ENCODE measurements at places on chromosomes 16 and 17.

- peak; percentile 21 for DNase-seq
Measured at GRCh38 chr16:8905795-8906591, 23.8 kb downstream of the LITAFD start.

GRCh38 chr16:23232806-23233205 is 50.3 kb downstream of the SCNN1G start:
- peak; percentile 7 for DNase-seq

DNA sequence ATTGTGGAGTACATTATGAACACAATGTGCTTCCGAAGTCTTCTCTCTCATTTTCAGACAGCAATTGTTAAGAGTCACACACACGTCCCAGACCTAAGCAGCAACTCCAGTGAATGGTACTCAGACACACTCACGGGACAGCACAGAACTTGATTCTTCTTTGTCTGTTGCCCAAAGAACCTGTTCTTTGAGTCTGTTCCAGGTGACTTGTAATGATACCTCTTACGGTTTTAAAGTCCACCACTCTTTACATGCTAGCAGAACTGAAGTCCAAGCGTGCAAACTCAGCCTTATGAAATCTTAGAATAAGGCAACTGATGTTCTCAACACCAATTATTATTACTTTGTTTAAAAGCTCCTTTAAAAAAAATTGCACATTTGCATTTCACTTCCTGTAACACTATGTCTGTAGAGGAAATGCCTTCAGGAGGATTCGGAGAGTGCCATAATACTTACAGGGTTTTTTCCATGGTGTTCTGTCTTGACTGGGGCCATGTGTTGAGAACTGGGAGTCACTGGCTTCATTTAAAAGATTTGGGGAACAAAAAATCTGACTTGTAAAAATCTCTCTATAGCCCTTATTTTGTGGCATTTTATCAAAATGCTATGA is 48.1 kb downstream of the MARF1 start:
- no peak for DNase-seq

- no peak for DNase-seq
Measured at GRCh38 chr17:80164185-80164584, 5.6 kb upstream of the CARD14 start.

DNA sequence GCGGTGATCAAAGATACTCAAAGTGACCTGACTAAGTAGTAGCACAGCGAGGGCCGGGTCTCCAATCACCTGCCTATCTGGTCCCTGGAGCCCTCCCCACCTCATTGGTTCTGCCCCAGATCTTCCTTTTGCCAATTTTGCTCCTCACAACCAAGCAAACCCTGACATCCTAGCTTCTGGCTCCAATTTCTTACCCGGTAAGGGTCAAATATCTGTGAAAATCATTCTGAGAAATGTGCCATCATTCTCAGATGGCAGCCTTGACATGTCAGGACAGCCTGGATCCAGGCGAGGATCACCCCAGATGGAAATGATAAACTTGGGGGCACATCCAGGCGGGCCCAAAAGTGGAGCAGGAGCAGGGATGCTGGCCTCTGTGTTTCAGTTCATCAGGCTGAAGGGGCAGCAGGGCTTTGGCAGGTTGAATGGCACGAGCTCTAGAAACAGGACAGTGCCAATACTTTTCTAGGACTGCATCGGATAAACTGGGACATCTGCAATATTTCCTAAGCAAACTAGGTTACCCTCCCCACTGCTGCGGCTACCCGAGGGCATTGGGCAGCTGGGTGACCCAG is 83.9 kb downstream of the SHISA6 start:
- no peak for DNase-seq

DNA sequence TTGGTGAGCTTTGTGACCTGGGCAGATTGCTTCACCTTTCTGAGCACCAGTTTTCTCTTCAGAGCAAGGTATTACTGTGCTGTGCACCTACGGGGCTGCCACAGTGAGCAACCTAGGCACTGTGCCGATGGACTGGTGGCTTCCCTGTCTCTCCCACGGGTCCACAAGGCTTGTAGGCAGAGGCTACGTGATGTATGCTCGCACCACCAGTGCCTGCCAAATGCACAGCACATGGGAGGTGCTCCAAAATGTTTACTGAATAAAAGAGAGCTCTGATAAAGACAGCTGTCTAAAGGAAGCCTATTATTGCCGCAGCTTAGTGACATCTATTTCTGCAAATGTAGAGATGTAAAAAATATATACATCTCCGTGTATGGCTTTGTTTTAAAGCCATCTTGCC is 139.2 kb downstream of the CDK5R1 start:
- DNase-seq: no peak

DNA sequence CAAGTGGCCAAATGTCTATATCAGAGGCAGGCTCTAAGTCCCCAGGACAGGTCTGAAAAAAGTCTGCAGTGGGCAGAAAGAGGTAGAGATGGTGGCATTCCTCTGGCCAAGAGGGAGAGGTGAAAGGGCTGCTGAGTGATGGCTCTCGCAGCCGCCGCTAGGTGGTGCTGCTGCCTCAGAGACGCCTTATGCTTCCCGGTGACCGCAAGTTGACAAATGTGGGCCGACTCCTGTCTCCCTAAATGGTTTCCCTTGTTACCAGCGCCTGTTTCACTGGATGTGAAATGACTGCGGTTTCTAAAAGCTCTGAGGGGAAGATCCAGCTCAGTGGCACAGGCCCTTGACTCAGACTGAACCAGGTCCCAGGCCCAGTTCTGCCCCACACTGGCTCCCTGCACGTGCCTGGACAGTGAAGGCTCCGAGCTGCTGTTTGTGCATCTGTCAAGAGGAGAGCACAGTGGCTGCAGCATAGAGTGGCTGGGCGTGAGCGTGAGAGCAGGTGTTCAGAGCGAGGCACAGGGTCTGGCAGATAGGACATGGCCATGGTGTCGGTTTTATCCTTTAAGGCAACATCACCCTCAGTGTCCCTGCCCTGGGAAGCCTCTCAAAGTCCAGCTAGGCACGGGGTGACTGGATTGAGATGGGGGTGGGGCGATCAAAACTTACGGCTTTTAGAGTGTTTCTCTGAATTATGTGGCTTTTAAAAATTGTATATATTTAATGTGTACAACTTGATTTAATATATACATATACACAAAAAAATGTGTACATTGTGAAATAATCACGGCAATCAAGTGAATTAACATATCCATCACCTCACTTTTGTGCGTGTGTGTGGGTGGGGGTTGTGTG is 19.9 kb downstream of the CLEC16A start:
- peak; percentile 82 for DNase-seq

GRCh38 chr17:49132699-49133364 is at the start of gene B4GALNT2:
B4GALNT2 (plus strand) TSS chr17:49132769; CDS start chr17:49132793, 24 bp downstream.
- no peak for DNase-seq

GRCh38 chr17:76492123-76492988 is 8.9 kb downstream of the RHBDF2 start:
- no peak for DNase-seq

- no peak for DNase-seq
Measured at GRCh38 chr17:2028234-2028614, 1.7 kb upstream of the DPH1 start.

- DNase-seq: no peak
Measured at GRCh38 chr16:27240948-27241531, 27.5 kb downstream of the NSMCE1 start.

- peak; percentile 98 for DNase-seq
Measured at GRCh38 chr16:30922960-30923535, 324 bp upstream of the FBXL19 start.

DNA sequence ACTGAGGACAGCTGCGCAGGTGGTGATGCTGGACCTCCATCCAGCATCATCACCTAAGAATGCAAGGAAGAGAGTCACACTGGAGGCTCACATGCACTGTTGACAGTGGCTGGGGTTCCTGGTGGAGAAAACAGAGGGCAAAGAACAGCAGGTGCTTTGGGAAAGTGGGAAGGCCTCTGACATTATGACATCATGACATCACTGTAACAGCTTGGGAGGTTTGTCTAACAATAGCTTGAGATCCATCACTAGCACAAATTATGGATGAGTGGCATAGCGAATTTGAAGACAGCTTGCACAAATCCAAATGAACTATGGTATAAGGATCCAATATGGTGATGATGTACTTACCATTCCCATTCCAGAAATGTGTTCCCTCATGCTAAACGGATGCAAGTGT is 226.5 kb upstream of the MPHOSPH6 start:
- no peak for DNase-seq

DNA sequence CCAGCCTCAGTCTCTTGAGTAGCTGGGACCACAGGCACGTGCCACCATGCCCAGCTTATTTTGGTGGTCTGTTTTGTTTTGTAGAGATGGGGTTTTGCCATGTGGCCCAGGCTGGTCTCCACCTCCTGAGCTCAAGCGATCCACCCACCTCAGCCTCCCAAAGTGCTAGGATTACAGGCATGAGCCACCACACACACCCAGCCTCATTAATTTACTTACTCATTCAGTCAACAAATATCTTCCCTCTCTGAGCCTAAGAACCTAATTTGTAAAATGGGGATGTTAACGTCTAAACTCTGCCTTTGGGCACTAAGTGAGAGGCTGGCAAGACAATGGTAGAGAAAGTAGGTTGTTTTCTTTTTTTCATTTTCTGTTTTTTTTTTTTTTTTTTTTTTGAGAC is 22.6 kb downstream of the SRCIN1 start:
- no peak for DNase-seq

DNA sequence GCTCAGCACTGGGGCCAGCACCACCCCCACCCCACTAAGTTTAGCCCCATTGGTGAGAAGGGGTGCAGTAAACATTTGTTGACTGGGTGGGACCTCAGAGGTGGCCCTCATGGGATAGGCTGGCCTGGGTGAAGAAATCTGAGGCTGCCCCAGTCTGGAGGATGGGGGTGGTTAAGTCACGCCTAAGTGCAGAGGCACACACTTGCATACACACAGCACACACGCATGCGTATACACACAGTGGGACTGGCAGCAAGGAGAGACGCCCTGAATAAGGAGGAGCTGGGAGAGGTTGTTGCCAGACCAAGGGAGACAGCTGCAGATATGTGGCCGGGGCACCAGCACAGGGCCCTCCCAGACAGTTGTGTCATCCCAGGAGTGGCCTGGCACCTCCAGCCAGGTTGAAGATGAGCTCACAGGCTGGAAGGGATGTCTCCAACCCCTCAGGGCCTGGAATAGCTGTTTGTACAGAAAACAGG is 3.0 kb upstream of the BCAR1 start:
- peak; percentile 20 for DNase-seq

- no peak for DNase-seq
Measured at GRCh38 chr17:9272501-9273200, 251.3 kb downstream of the NTN1 start.

DNA sequence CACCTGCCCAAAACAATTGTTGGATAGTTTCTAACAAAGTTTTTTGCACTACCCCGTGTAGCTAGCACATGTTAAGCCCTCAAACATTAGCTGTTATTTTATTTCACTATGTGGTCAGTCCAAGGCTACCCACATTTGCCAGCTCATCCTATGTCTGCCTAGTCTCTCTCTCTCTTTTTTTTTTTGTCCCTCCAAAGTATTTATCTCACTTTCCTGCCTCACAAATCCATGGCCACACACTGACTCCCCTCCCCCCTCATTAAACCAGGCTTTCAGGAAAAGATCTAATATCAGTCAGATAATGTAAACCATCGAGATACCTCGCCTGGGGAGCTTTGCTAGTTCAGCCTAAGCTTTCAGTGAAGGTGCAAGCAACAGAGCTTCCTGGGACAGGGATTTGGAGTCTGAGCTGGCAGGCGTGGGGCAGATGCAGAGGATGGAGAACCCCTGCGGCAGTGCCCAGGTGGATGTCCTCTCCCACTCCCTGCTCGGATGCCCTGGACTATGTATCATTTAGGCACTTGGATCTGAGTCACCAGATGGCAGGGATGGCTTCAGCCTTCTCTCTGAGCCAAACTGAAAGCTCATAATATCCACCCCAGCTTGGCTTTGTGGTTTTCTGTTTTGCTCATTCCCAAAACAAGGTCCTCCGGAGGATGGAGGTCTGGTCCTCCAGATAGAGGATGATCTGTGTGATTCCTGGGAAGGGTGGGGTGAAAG is 73.7 kb upstream of the FOXF1 start:
- DNase-seq: no peak

- DNase-seq: no peak
Measured at GRCh38 chr16:89330177-89330856, 112.8 kb downstream of the ZNF778 start.

DNA sequence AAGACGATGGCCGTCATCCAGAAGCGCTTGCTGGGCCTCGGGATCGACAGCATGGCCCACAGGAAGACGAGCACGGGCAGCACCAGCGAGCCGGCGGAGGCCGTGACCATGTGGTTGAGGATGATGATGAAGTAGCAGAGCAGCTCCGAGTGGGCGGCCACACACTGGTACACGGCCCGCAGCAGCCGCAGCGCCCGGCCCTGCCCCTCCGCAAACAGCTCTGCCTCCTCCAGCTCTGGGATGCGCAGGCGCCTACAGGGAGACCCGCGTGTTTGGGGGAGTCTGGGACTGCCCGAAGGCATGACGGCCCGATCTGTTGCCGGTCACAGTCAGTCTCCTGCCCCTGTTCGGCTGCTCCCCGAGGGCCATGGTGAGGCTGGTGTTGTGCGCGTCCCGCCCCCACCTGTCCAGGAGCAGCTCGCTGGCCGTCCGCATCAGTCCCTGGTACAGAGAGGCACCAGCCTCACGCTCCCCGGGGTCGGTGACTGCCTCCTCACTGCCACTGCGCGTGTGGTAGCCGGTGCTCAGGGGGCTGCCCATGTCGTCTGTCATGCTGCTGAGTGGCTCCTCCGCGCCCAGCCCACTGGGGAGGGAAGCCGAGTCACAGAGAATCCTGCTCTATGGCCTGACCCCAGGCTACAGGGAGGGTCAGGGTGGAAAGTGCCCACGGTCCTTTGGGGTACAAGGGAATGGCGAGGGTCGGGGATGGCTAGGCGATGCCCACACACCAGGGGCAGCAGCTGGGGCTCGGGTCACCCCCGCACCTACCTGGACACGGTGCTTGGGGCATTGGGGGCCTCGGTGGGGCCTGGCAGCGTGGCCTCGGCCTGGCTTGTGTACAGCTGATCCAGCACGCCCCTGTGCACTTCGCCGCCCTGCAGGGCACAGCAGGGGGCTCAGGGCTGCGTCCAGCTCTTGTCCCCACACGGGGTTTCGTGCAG is 15.8 kb downstream of the CTU2 start:
- DNase-seq: no peak

GRCh38 chr16:4404967-4405696 is 11.3 kb downstream of the CORO7 start:
- DNase-seq: no peak

GRCh38 chr17:50259477-50260324 is 14.6 kb upstream of the TMEM92 start:
- no peak for DNase-seq

Data from erythroblast (primary cell).